Vein endothelial cell (primary cell): ENCODE measurements at places on chromosomes 13 and 19. TPM values are rescaled to one million over a fixed set of nuclear protein-coding genes. Genes with fewer than 3 reads are reported as not detected.

Gene OR10H1
- not detected in 2 replicates for total RNA-seq

Gene FBXO46
- 13.2 and 17.0 TPM in 2 replicates for total RNA-seq

Gene ZNF320
- 9.8 and 11.8 TPM in 2 replicates for total RNA-seq

Gene KLK4
- not detected in 2 replicates for total RNA-seq

Gene NDFIP2
- total RNA-seq, result 18.3 and 21.4 TPM in 2 replicates

Gene GPR12
- total RNA-seq, result not detected in 2 replicates

Gene SWSAP1
- 1.7 and 2.3 TPM in 2 replicates for total RNA-seq

Gene DNAJB1
- 45.7 and 54.5 TPM in 2 replicates for total RNA-seq

Gene LILRA1
- total RNA-seq, result not detected in 2 replicates
